ENCODE measurements at places on chromosomes 16 and 17. TPM values are rescaled to one million over a fixed set of nuclear protein-coding genes. Genes with fewer than 3 reads are reported as not detected.

The DHRS7C gene
- not detected for total RNA-seq

The RCVRN gene
- total RNA-seq, result not detected

The CRYM gene
- total RNA-seq, result 0.94 TPM

The PDIA2 gene
- not detected for total RNA-seq

DNA sequence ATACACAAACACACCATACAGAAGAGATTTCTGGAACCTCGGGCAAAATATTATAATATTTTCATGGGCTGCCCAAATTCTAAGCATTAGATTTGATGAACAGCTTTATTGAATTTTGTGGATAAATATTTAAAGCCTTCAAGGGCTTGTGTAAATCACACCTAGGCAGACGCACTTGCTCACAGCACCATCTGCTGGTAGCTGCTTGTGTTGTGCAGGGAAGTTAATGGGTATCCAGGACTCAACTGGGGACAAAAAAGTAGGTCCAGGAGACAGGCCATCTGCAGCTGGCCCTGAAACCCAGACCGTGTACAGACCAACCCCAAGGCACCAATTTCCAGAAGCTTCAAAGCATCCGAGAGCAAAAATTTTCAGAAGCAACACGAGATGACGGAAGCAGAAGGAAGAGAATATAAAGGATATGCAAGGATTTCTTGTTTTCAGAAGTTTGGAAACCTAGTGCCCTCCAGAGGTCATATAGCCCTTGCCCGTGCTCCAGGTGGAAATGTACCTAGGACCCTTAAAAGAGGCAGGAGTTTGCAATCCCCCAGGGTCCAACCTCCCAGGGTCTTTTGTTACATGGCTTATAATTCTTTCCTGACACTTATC lies 140.0 kb downstream of the CHD9NB start:
- H3K27ac ChIP-seq, result no peak overlapping the region
- H3K4me3 ChIP-seq, result no peak overlapping the region
- H3K27me3 ChIP-seq, result peaks cover 14% of the 10 kb centered on the region
- DNase-seq, result no peak
- peaks cover 2% of the 10 kb centered on the region for H3K4me1 ChIP-seq

- DNase-seq, result no peak
- peaks cover 9% of the 10 kb centered on the region for H3K4me1 ChIP-seq
- H3K27me3 ChIP-seq, result no peaks in the 10 kb centered on the region
- H3K27ac ChIP-seq, result no peak overlapping the region
- peaks cover 5% of the 10 kb centered on the region for H3K36me3 ChIP-seq
- H3K4me3 ChIP-seq, result no peak overlapping the region
These were observed 43.8 kb upstream of the ATP2A3 start for GRCh38 chr17:4008082-4008435.

Data from T-helper 17 cell (primary cell).